ENCODE measurements at places on chromosomes 6 and 20.

- no peak for DNase-seq
These were observed 61.7 kb downstream of the GNAS-AS1 start for GRCh38 chr20:58788896-58789544.

DNA sequence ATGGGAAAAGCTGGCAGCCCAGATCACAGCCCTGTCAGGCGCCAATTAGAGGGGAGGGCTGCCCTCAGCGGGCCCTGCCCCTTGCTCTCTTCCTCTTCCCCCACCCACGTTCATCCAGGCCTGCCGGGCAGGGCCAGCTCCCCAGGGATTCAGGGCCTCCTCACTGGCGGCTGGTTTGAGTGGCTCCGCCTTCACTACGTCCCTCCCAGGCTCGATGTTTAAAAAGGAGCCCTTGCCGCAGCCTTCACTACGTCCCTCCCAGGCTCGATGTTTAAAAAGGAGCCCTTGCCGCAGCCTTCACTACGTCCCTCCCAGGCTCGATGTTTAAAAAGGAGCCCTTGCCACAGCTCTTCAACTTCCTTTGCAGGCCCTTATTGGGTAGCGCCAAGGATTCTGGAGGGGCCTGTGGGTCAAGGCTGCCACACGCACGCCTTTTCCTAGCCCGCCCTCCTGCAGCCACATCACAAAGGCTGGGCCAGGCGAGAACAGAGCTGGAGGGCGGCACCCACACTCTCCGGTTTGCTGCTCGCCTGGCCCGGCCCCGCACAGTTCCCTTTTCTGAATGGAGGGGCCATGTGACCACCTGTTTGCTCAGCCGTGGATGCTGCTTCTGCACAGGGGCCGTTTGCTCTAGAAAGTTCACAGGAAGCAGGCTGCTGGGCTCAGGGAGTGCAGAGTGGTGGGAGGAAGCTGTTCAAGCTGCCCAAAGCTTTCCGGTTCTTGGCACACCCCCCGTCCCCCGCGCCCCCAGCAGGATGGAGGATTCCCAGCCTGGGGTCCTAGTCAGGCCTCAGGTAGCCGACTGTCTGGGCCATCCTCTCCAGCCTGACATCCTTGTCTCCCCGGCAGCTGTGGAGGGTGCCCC is 1.6 kb downstream of the SLC17A9 start:
- DNase-seq: peak; percentile 83

- DNase-seq: peak; percentile 14
These were observed 827 bp downstream of the E2F3 start for GRCh38 chr6:20402342-20403069.

DNA sequence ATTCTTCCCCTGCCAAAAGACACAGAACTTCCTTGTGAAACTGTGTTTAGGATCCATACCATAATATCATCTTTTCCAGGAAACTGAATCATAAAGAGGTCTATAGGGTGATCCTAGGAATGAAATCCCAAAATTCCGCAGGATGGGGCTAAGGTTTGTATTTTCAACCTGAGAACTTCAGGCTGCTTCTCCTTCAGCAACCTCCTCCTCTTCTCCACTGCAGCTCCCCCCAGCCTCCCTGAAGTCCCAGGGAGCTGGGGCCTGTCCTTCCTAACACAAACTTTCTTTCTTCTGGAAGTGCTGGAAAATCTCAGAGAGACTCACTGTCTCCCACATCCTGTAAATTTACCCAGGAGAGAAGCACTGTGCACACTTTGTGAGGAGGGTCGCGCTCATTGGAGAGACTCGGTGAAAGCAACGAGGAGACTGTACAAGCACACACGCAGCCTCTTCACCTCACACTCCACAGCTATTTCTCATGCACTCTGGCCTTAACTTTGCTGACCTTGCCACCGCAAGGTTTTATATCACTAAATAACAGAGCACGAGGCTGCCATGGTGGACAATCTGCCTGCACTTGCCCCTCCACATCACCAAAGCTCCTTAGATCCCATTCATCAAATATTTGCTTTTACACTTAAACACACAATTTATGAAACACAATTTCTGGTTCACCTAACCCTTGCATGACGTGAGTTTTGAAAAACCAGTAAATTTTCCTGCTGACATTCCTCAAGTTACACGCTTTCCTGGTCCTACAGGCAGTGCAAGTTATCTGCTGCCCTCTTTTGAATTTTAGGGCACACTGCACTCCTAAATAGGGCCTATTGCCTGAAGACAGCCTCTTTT is 14.3 kb downstream of the ID4 start:
- DNase-seq: peak; percentile 67

GRCh38 chr6:42163981-42164380 is 9.2 kb upstream of the GUCA1A start:
- no peak for DNase-seq

GRCh38 chr20:22429175-22430153 is 154.9 kb downstream of the FOXA2 start:
- DNase-seq: no peak

DNA sequence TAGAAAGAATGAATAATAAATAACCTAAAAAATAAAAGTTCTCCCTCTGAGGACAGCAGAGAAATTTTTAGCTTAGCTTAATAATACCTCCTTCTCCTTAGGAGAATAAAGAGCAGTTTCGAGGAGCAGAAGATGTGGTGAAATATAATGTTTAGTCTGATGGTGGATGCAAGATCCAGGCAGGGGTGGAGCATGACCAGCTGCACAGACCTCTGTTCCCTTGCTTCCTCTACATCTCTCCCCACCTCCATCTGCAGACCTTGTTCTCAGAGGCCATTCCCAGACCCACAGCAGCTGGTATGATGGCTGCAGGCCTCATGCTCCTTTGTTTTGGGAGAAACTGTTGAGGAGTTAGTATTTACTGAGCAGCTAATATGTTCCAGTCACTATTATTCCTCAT is 1.5 kb downstream of the BTN3A2 start:
- no peak for DNase-seq

- DNase-seq: no peak
These were observed 47.1 kb upstream of the SLC22A16 start for GRCh38 chr6:110523451-110524021.

DNA sequence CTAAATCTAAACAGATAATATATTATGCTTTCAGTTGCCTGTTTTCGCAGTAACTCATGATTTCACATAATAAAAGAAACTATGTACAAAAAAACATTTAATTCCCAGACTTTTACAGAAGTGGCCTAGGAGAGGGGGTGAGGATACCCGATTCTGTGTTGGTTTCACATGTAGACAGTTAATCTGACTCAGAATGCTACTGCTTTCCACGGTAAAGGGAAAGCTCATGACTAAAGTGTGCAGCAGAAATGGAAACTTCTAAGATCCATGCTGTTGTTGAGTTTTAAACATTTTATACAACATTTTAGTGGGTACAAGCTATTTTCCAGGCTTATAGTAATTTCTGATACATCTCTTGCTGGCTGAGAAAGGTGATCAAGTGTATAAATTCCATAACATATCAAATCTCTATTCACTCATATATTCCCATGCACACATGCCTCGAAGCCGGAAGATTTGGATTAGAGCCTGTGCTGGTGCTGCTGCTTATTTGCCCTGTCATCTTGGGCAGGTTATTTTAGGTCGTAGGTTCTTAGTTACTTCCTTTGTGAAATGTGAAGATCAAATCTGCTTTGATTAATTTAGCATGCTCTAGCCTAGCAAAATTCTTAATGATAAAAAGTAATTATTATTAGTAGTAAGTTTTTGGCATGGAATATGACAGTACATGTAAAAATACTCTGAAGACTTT is 896.7 kb upstream of the MAP3K7 start:
- DNase-seq: no peak

DNA sequence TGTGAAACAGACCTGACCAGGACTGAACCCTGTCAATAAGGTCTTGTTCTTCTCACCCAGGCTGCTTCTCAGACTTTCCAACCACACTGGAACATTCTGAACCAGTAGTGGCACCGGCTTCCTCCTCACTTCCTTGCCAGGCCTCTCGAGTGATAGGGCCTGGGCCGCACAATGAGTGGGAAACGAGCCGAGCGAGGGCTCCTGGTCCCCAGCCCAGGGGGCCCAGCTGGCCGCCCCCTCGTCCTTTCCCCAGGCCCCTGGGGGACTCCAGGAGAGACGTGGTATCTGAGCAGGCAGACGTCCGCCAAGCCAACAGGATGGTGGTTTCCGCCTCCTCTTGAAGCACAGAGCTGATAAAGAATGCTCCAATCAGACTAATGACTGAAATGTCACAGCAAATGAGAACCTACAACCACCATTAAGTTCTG is 117.9 kb downstream of the GMDS start:
- no peak for DNase-seq

- no peak for DNase-seq
These were observed 273.0 kb downstream of the TFAP2A start for GRCh38 chr6:10141746-10142443.

- DNase-seq: no peak
These were observed 223.4 kb upstream of the TAB2 start for GRCh38 chr6:149094156-149094555.

DNA sequence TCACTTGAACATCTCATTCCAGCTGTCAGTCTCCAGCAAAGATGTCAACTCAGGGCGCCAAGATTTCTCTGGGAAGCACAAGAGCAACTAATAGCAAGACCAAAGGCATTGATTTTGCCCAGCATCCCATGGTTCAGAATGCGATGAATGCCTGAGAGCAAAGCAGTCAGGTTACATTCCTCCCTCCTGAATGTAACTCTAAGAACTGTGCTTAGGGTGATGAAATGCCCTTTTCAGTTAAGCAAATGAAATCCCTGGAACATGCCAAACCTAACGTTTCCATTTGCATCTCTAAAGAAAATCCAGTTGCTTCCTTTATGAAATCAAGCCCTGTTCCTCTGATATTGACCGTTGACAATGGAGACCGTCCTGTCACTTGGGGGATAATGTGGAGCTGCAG is 224.0 kb upstream of the PLN start:
- DNase-seq: no peak

DNA sequence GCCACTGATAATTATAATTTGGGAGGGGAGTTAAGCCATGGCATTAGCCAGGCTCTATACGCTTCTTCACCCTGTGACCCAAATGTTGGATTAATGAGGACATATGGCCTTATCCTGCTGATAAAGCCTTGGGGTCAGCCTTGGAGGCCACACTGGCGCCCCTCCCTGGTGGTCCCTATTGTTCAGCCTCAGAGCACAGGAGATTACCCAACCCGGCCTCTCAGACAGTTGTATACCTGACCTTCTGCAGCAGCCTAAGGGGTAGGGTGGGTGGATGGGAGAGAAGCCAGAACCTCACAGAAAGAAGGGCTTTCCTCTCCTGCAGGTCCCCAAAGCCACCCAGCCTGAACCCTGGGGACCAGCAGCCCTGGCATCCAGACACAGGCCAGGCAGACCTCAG is 76.8 kb downstream of the LINC00237 start:
- DNase-seq: no peak

DNA sequence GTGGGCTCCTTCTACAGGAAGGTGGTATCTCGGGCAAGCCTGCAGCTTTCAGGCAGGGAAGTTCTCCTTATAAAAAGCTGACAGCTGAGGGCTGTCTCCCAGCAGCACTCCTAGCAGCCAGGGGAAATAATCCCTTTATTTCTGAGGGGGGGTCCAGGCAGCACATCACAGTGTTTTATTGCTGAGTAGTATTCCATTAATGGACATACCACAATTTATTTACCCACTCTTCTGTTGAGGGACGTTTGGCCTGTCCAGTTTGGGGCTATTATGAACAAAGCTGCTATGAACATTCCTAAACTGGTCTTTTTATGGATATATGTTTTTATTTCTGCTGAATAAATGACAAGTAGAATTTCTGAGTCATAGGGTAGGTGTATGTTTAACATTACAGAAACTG is 20.0 kb upstream of the PHACTR2 start:
- DNase-seq: no peak

DNA sequence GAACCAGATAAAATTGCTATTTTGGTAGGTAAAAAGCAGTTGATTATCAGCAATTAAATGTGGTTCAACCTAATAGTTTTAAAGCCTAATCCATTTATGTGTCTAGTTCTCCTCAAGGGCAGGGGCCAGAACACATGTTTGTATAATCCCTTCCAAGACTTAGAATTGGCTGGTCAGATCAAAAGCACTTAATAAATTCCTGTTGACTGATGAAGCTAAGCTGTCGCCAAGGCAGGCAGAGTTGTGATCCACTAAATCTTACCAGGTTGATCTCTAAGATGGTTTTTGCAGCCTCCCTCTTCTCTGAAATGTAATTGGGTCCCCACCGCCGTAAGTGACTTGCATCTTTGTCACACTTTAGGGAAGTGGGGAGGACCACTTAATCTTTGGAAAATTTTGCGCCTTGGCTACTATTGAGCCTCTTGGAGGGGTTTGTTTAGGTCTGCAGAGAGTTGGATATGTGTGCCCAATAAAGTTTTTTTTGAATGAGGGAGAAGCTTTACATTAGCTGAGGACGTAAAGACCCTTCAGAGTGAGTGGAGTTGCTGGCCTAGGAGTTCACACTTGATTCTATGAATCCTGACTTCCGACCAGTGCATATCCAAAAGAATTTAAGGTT is 65.9 kb downstream of the PHF20 start:
- no peak for DNase-seq

- no peak for DNase-seq
These were observed 282.7 kb downstream of the TBC1D7 start for GRCh38 chr6:13045676-13046075.

GRCh38 chr6:37058084-37058586 is 52.7 kb downstream of the FGD2 start:
- peak; percentile 57 for DNase-seq

DNA sequence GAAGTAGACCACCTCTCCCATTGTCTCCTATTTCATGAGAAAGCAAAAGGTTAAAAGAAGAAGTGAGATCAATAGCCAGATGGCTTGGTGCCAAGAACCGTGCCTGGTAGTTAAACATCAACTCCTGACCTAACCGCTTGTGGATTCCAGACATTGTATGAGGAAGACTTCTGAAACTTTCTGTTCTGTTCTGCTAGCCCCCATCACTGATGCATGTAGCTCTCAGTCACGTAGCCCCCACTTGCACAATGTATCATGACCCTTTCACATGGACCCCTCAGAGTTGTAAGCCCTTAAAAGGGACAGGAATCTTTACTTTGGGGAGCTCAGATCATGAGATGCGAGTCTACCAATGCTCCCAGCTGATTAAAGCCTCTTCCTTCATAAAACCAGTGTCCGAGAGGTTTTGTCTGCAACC is 301.2 kb downstream of the RNGTT start:
- no peak for DNase-seq

GRCh38 chr20:9981829-9982228 is 53.0 kb upstream of the ANKEF1 start:
- DNase-seq: no peak

DNA sequence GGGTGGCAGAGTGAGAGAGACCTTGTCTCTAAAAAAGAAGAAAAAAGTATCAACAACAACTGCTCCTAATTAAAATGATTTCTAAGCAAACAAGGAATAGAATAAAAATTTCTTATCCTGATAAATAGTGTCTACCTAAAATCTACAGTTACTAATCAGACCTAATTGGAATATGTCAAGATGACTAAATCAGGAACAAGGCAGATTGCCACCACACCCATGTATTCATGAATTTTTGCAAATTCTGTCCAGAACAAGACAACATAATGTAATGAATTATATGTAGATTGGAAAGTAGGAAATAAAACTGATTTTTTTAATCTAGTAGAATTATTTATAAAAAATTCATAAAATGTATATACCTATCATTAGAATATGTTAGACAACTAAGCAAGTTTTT is 339.8 kb downstream of the NKAIN2 start:
- DNase-seq: no peak
